ENCODE measurements at places on chromosomes 7 and 10. TPM values are rescaled to one million over a fixed set of nuclear protein-coding genes. Genes with fewer than 3 reads are reported as not detected.

GRCh38 chr7:32117837-32118236, 47.6 kb upstream of the PDE1C start:
- no peak for DNase-seq

DNA sequence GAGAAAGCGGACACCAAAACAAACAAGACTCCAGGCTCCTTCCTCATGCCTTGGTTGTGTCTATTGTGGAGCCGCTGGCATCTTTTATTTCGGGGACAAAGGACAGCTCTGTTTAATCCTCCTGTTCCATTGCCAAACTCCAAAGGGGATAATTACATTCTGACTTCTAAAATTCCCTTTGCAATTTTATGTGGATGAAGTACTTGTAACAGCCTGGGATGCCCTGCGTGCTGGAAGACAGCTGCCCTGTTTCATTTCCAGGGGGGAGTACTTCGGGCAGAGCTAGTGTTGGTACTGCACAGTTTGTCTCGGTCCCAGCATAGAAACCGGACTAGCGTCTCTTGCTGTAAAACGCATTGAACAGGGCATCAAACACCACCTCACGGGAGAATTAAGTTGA, 90.9 kb downstream of the BAMBI start:
- no peak for DNase-seq

GRCh38 chr7:93843260-93843659, 47.3 kb downstream of the TFPI2 start:
- DNase-seq, result no peak

BTBD16 gene
- not detected for total RNA-seq

PRF1 gene
- total RNA-seq, result 1.2 TPM

CHRM2 gene
- 83.7 TPM for total RNA-seq

DNA sequence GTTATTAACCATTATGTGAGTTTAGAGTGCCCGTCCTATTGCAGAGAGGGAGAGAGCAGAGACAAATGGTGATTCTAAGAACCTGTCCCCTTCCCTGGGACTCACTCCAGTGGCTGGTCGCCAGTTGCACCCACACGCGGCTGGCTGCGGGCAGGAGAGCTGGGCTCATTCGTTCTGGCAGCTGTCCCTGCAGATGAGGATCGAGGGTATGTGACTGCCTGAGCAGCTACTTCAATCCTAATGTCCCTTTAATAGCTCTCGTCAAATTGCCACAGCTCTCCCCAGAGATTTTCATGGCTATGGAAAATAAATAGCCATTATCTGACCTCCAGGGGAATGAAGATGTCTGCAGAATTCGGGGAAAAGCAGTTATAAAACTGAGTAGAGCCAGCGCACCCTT, 41.6 kb downstream of the RBM28 start:
- no peak for DNase-seq

DNA sequence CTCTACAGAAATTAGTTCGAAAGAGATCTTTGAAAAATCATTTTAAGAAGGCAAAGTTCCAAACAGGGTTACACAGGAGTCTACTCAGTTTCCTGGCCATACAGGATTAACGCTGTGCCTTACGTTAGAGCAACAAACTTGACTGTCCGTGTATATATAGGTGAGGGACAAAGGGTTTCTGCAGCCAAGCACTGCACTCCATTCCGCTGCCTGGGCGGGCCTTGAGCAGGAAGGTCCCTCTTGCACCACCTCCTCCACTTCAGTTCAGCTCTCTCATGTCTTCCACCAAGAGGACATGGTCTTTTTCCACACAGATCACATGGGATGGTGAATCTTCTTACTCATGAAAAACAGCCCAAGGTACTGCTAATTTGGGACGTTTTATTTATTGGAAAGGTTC, 43.2 kb downstream of the MCMBP start:
- DNase-seq, result no peak

C10orf67 gene
- total RNA-seq, result 0.35 TPM
